A549 treated with CORT108297 at 1 μM for 4 hours (cell line): ENCODE measurements at places on chromosomes 4 and X. TPM values are rescaled to one million over a fixed set of nuclear protein-coding genes. Genes with fewer than 3 reads are reported as not detected.

The CSAG3 gene
- not detected in 5 replicates for total RNA-seq

The FGFBP2 gene
- total RNA-seq = 0.06 to 0.15 TPM (median 0.10 TPM) in 3 of 5 replicates, not detected in the others

The GPR78 gene
- total RNA-seq = 0.04 to 0.17 TPM (median 0.05 TPM) in 3 of 5 replicates, not detected in the others

The DCUN1D4 gene
- 16.6 to 19.1 TPM (median 17.8 TPM) in 5 replicates for total RNA-seq

The WAS gene
- total RNA-seq = 0.21 to 0.36 TPM (median 0.25 TPM) in 5 replicates
